ENCODE measurements at places on chromosomes 6 and 20.

GRCh38 chr6:68473433-68474210, 161.5 kb upstream of the ADGRB3 start:
- DNase-seq = no peak

DNA sequence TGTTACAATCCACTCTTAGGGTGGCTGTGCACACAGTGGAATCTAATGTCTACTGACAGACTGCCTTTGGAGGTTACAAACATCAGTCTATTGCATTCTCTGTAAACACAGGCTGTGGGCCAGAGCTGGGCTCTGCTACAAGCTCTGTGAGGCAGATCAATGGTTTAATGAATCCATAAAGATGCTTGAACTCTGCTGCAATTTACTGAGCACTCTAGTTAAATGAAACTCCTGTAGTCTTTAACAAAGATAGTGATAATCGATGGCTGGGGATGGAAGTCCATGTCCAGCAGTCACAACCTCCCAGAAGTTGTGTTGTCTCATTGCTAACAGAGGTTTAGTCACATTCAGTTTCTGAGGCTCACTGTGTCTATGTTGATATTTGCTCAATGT, 50.5 kb downstream of the SOBP start:
- no peak for DNase-seq

- no peak for DNase-seq
Measured at GRCh38 chr20:11431621-11432020, 486.1 kb upstream of the BTBD3 start.

- DNase-seq = no peak
Measured at GRCh38 chr6:107557698-107558097, 67.8 kb downstream of the SOBP start.

GRCh38 chr6:110509617-110510241, 33.3 kb upstream of the SLC22A16 start:
- no peak for DNase-seq
